ENCODE measurements at places on chromosomes 16 and 17. TPM values are rescaled to one million over a fixed set of nuclear protein-coding genes. Genes with fewer than 3 reads are reported as not detected.

Gene CX3CL1
- total RNA-seq: 8.5 TPM

Gene NUP85
- total RNA-seq: 76.1 TPM

Gene MLYCD
- total RNA-seq: 15.1 TPM

Gene HAP1
- 5.3 TPM for total RNA-seq

Gene TAT
- total RNA-seq: 1.5 TPM

Gene ROGDI
- total RNA-seq: 37.0 TPM

Gene ATP2C2
- total RNA-seq: 1.1 TPM

Gene PPY
- not detected for total RNA-seq

Gene KCNJ18
- 0.55 TPM for total RNA-seq

Gene SEPTIN12
- 61.0 TPM for total RNA-seq

Gene STARD3
- total RNA-seq: 352 TPM

Gene PHKG2
- 78.4 TPM for total RNA-seq

Gene SULT1A2
- total RNA-seq: 2.5 TPM

Gene ABCC3
- total RNA-seq: 10.0 TPM

Gene RNF43
- total RNA-seq: 15.6 TPM

Gene AXIN2
- 20.2 TPM for total RNA-seq

Gene ETV4
- 2.2 TPM for total RNA-seq

Gene MILR1
- 5.5 TPM for total RNA-seq

Gene BEAN1
- total RNA-seq: 6.1 TPM
